Activated T-cell treated with anti-CD3 and anti-CD28 coated beads for 48 hours (primary cell): ENCODE measurements at places on chromosomes 12 and 14.

GRCh38 chr12:122819209-122819785 is 16.0 kb upstream of the HIP1R start:
- no peak for DNase-seq

DNA sequence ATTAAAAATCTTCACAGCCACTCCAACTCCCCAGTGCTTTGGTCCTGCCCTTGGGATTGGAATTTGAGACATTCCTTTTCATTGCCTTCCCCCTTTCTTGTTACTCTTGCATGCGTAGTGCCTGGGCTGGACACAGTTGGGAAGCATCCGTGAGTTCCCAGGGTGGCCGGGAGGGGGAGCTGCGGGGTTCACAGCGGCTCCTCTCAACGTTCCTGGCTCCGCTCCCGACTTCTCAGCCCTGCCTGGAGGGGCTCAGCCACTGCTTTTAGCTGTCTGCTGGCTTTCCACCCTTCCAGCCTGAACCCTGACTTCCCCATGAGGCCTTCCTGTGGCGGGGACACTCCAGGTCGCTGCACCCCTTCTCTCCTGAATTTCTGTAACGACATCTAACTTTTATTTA is 3.2 kb downstream of the TEX52 start:
- peak; percentile 37 for DNase-seq

GRCh38 chr12:87425942-87426554 is 603.2 kb downstream of the C12orf50 start:
- DNase-seq: no peak

DNA sequence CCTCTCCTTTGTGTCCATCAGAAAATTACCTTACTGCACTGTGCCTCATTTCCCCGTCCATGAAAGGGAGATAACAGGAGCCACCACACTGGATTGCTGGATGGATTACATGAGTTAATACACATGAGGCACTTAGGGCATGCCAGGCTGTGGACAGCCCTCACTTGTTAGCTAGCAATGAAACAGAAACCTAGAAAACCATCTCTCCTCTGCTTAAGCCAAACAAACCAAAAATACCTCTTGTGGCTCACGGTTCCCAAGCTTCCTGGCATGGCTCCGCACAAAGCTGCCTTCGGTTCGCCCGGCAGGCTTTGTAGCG is 660 bp upstream of the HCFC2 start:
- no peak for DNase-seq

DNA sequence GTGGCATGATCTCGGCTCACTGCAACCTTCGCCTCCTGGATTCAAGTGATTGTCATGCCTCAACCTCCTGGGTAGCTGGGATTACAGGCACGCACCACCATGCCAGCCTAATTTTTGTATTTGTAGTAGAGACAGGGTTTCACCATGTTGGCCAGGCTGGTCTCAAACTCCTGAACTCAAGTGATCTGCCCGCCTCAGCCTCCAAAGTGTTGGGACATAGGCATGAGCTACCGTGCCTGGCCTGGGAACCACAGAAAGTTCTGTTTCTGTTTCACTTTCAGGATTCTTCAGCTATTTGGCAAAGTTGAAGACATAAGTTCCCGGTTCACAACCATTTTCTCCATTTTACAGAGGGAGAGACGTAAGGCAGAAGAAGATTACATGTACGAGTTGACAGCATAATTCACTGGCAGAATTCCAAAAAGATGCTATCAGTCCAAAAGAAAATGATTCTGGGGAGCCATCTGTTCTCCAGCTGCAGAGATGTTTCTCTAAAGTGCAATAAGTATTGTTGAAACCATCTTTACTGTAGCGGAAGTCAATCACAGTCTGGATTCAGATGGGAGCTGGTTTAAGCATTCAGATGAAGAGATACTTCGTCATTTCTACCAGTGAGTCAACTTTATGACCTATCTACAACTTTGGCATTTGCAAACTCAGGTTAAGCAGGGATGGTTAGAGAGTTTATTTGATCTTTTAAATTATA is 8.1 kb upstream of the RNF34 start:
- DNase-seq: peak; percentile 14

DNA sequence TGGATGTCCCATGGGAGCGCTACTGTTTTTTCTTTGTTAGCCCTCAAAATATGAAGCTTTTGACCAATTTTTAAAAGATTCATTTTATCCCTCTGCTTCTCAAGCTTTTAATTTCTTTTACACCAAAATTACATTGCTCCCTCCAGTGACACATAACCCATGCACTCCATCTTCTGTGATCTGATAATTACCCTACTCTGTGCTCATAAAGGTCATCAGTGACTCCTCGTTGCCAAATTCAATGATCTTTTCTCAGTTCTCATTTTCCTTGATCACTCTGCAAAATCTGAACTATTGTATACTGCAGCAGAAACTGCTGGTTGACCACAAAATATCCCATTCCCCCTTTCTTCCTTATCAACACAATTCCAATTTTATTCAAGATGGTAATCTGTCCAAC is 8.7 kb upstream of the PTGDR start:
- DNase-seq: no peak

DNA sequence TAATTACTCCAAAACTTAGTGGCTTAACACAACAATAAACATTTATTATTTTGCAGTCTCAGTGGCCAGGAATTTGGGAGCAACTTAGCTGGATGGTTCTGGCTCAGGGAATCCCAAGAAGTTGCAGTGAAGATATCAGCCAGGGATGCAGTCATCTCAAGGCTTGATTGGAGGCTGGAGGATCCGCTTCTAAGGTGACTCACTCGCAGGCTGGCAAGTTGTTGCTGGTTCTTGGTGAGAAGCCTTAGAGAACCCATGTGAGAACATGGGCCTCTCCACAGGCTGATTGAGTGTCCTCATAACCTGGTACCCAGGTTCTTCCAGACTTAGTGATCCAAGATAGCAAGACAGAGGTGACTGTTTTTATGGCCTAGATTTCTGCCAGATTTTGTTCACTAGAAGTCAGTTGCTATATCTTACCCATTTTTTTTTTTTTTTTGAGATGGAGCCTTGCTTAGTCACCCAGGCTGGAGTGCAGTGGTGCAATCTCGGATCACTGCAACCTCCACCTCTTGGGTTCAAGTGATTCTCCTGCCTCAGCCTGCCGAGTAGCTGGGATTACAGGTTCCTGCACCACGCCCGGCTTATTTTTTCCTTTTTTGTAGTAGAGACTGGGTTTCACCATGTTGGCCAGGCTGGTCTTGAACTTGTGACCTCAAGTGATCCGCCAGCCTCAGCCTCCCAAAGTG is 32.5 kb downstream of the BRMS1L start:
- DNase-seq: no peak

DNA sequence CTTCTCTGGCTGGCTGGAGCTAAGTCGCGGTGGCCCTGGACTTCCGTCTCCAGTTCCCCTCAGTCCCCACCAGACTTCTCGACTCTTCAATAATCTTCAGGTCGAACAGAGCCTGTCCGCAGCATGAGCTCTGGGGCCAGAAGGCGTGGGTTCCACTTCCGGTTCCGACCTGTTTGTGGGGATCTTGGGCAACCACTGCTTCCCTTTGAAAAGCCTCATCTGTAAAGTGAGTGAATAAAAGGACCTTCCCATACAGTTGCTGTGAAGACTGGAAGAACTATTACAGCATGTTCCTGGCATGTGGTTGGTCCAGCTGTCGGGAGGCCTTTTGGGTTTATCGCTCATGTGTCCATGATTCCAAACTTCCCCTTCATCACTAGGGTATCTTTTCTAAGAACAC is 19.4 kb downstream of the ADGRD1 start:
- DNase-seq: no peak

DNA sequence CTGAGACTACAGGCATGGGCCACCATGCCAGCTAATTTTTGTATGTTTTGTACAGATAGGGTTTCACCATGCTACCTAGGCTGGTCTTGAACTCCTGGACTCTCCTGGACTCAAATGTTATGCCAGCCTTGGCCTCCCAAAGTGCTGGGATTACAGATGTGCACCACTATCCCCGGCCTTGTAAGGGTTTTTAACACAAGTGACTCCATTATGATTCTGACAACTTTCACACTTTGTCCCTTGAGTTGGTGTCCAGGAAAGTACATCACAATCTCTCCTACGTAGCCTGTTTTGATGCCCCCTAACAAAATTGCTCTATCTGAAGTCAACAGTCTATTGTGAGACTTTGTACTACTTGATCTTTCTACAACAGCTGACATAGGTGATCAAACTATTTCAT is 11.4 kb upstream of the METAP2 start:
- DNase-seq: no peak

DNA sequence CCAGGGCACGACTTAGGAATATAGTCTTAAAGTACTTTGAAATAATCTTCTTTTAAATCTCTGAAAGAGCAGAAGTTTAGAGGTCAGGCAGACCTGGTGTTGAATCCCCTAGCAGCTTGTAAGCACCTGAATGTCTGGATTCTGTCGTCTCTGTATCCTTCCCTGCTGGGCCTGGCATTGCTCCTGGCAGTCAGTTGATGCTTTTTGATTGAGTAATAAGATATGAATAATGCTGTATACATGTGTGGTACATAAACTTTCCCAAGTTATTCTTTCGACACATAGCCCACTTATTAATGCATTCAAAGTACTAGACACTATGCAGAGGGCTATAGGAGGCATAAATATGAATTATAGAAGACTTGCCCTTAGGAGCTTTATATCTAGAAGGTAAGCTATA is 31.4 kb downstream of the EVL start:
- DNase-seq: no peak

- peak; percentile 21 for DNase-seq
These were observed 1.1 kb downstream of the ATXN2 start for GRCh38 chr12:111597831-111598636.

DNA sequence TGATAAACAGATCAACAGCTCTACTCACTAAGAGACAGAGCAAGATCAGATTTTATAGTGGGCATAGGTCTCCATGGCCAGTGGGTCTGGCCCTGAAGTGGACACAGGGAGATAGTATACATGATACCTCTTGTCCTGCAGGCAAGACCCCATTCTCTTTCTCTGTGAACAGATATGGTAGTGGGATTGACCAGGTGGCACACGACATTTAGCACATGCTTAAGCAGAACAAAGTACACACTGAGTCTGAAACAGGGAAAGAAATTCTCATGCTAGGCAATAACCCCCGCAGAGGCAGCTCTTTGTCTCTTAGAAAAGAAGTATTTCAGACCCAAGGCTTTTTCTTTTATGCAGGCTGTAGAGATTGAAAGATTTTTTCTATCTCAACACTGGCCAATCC is 1331.2 kb downstream of the FSCB start:
- no peak for DNase-seq

DNA sequence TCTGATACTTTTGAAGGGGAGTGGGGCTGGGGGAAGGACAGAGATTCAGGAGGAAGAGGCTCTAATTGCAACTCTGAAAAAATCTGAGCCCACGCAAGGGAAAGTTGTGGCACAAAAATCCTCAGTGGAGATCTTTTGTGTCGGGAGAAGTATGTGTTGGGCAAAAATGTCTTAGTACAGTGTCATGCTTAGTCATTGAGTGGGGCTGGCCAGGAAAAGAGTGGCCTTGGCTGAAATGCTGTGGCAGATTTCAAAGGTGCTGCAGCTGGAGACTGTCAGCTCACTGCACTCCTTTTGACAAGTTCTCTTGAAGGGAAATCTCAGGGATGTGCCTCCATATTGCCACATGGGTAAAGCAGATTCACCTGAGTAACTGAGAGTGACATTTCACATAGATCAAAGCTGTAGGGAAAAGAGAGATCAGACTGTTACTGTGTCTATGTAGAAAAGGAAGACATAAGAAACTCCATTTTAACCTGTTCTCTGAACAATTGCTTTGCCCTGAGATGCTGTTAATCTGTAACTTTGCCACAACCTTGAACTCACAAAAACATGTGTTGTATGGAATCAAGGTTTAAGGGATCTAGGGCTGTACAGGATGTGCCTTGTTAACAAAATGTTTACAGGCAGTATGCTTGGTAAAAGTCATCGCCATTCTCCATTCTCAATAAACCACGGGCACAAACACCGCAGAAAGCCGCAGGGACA is 36.0 kb upstream of the GLIPR1 start:
- no peak for DNase-seq

DNA sequence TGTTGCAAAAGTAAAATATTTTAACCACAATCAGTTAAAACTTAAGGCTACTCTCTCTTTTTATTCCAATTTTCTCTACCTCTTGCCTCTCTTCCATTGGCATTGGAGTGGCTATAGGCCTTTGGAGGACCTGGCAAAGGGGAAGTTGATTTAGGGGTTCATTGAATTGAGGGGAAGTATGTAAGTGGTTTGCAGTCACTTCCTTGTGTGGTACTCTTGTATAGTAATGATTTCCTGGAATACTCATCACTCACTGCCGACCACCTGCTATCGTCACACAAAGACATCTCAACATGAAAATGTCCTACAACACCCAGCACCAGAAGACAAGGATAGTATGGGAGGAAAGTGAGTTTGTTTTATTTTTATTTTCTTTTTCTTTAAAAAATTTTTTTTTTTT is 45.7 kb upstream of the CPM start:
- no peak for DNase-seq

- no peak for DNase-seq
These were observed 5.9 kb upstream of the KRT1 start for GRCh38 chr12:52686063-52686462.

DNA sequence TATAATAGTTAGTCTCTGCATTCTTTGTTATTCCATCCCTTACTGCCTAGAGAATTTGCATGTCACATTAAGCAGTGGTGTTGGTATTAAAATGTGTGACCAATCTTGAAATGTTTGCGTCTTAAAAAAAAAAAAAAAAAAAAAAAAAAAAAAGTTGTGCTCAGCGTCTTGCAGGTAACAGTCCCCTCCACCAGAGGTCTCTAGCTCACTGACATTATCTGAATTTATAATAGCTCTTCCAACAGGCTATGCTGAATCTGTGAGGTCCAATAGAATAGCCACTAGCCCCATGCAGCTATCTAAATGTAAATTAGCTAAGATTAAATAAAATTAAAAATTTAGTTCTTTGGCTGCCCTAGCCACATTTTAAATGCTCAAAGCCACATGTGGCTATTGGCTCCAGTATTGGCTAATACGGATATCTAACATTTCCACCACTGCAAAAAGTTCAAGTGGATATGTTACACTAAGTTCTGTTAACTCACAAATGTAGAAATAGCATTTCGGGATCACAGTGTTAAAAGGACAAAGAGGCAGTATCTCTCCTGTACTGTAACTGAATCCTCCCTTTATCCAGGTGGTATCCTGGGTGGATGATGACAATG is 28.7 kb downstream of the NKX2-8 start:
- no peak for DNase-seq

- DNase-seq: no peak
These were observed 943.5 kb downstream of the BCL11B start for GRCh38 chr14:98328496-98328895.

GRCh38 chr14:104249089-104249488 is 110.7 kb downstream of the KIF26A start:
- no peak for DNase-seq

DNA sequence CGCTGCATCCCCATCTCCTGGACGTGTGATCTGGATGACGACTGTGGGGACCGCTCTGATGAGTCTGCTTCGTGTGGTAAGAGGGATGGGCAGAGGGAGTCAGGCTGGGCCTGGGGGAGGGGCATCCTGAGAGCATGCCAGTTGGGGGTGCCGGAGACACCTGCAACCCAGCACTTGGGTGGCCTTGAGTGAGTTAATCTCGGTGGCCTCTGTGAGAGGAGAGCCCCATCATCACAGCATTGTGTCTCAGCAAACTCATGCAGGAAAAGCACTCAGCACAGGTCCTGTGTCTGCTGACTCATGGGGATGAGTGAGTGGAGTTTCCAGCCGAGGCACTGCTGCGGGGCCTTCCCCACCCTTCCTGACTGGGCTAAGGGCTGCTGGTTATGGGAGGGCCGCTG is 19.6 kb upstream of the LRP1-AS start:
- DNase-seq: peak; percentile 50

GRCh38 chr12:32821293-32821692 is 65.6 kb upstream of the YARS2 start:
- no peak for DNase-seq

- no peak for DNase-seq
These were observed 502 bp downstream of the MPHOSPH9 start for GRCh38 chr12:123232472-123232806.
